ENCODE measurements at places on chromosomes 2 and 18.

DNA sequence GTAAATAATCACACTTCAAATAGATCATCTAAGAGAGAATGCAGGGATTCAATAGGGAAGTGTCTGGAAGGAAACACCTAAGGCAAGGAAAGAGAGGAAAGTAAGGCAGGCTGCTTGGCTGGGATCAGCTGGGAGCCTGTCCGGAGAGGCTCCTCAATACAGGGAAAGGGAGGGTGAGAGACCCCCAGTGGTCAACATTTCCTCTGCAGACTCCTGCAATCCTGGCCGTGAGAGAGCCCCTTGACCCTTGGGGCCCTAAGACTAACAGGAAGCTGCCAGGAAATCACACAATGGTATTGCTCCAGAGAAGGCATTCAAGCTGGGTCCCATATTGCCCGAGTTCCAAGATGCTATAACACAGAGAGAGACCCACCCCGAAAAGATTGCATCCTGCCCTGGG, 549.4 kb downstream of the NYAP2 start:
- no peak for DNase-seq

DNA sequence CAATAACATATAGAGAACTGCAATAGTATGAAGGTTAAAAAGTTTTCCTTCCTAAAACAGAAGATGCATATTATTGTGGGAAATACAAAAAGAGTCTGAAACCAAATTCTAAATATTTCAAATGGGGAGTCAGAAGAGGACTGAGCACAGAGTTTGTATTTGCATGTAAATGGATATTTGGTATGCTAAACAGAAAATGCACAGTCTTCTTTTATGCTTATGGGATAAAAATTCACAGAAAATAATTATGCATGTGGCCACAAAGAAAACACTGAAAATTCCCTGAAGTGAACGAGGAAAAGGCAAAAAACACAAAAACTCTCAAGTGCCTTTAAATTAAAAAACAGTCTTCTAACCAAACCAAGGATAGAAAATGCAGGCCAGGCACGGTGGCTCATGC, 142.7 kb downstream of the NCKAP5 start:
- DNase-seq = no peak

DNA sequence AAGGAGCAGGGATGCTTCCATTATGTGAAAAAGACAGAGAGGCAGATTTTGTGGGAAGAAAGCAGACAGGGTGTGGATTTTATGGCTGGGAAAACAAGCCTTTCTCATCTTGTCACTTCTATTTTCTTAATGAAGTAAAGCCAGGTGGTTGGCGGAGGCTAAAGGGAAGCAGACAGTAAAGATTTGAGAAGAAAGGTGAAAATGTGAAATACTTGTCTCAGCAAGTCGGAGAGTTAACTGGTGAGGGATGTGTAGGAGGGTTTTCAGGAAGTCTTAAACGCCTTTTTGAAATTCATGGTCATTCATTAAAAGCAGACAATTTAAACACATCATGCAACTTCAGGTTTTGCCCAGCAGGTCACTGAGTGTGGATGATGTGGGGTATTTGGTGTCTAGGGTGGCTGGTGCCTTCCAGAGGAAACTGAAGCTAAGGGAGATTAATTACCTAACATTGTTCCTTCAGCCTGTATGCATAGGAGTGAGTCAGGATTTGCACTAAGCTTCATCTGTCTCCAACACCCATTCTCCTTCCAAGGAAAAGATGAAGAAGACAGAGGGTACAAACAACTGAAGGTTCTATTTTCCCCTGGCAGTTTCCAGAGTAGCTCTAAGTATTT, 20.7 kb downstream of the SLC14A2 start:
- no peak for DNase-seq

DNA sequence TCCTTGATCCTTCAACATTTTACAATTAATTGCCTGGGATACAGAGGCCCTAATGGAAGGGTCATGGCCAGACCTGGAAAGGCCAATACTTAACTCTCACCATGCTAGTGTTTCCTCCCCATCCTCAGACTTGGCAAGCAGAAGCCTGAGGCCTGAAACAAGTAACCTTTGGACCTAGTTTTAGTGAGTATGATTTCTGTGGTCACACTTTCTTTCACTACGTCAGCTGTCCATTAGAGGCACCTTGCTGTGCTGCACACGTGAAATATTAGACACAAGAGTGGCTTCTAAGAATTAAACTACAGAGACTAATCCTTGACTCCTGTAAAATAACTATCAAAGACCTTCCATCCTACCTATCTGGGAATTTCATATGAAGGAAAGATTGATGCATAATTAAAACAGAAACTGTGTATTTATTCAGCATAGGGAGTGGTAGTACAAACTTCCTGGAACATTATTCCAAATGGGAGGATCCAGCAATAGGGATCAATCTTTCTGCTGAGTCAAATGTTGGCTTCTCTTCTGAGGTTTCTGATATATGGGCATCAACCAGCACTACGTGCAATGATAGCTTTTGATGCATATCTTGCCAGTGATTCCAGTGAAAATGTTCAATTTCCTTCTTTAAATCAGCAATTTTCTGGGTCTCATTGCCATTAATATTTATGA, 249.7 kb downstream of the IKZF2 start:
- DNase-seq = no peak

GRCh38 chr2:188601927-188602326, 310.3 kb downstream of the GULP1 start:
- no peak for DNase-seq

GRCh38 chr2:165406173-165406572, 63.3 kb upstream of the CSRNP3 start:
- DNase-seq = no peak

DNA sequence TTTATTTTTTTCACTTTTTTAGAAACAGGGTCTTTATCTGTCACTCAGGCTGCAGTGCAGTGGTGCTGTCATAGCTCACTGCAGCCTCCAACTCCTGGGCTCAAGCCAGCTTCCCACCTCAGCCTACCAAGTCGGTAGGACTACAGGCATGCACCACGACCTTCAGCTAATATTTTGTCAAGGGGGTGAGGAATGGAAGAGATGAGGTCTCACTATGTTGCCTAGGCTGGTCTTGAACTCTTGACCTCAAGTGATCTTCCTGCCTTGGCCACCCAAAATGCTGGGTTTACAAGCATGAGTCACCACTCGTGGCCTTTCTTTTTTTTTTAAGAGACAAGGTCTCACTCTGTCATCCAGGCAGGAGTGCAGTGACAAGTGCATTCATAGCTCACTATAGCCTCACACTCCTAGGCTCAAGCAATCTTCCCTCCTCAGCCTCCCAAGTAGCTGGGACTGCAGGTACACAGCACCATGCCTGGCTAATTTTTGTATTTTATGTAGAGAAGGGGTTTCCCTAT, 13.4 kb downstream of the PPP1R7 start:
- no peak for DNase-seq

DNA sequence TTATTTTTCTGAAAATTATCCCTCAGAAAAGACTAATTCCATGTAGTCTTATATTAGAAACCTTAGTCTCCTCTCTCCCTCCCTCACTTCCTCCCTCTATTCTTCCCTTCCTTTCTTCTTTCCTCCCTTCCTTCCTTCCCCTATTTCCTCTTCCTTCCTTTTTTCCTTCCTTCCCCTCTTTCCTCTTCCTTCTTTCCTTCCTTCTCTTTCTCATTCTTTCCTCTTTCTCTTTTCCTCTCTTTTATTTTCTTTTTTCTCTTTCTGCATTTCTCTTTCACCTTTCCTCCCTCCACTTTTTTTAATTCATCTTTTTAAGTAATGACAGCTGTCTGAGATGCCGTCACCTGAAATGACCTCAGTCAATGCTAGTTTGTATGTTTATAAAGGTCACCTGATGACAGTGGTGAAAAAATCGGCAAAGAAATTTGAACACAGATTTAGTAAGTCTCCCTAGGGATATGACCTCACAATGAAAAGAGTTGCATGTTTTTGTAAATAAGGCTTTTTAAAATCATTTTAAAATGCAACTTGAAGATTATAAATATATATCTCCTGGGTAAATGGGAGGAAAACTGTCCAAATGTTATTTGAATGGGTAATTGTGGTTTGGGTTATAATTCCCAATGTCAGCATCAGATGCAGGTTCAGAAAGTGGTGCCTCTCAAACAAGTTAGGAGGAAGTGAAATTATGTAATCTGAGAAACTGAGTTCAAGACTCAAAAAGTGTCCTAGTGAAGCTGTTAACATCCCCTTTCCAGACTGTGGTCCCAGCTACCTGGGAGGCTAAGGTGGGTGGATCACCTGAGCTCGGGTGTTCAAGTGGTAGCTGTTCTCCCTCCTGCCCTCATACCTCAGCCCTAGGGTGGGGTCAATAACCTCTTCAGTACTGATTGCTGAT, 90.3 kb upstream of the ST3GAL5 start:
- no peak for DNase-seq

DNA sequence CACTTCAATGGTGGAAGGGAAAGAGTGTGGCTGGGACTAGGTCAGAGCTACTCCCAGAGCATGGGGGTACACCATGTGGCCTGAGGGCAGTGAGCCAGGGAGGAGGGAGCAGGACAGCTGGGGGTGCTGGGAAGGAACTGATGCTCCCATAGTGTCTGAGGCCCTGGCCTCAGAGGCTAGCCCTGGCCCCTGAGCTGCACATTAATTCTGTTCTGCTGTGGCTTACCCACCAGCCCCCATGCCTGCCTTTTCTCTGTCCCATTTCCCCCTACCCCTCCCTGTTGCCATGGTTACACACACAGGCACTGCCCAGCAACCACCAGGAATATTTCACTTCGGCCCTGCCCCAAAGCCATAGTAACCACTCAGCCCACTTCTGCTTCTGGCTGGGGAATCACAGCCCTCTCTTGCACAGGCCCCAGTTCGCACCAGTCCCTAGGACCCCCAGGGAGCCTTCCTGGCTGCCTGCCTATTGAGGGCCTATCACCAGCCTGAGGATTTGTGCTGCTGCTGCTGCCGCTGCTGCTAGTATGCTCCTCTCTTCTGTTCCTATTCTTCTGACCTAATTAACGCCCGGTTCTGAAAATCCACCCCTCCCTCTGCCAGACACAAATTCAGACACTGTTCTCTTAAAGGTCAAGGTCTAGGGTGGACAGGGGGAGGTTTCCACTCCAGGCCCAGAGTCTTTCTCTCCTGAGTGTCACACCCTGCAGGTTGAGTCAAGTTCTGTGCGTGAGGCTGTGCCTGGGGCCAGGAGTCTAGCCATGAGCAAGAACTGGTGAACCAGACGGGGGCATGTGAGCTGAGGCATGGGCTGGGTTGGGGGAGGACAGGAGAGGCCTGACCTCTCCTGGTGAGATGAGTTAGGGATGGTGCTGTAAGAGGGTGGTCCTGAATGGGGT, 87.1 kb upstream of the MCFD2 start:
- no peak for DNase-seq

- no peak for DNase-seq
These were observed 43.7 kb downstream of the TWIST2 start for GRCh38 chr2:238891457-238892203.

Data from activated naive CD4-positive, alpha-beta T cell treated with Interleukin-2 at 50 U/mL for 16 hours (primary cell).